ENCODE measurements at places on chromosomes 3 and 15.

DNA sequence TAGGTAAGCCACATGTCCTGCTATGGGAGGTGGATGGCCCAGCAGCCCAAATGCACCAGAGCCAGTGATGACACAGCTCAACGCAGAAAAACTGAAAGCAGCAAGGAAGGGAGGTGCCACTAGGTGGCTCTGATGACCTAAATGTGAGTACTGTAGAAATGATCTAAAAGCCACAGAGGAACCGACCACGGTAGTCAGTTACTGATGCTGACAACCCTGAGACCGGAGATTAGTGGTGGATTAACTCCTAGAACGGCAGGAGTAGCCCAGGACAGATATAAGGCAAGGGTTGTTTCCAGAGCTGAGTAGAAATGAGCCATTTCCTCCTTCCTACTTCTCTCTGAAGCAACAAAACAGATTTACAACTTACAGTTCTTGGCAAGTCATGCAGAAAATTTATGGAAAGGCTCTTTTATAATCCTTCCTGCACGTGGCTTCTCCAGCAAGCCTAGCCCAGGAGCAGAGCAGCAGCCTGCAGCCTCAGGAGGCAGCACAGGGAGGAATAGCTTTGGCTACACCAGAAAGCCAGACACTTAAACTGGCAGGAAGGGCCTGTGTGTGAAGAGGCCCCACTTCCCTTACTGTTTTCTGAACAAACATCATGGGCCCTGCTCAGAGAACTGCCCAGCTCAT lies 13.1 kb downstream of the FBXL22 start:
- peak; percentile 73 for DNase-seq

DNA sequence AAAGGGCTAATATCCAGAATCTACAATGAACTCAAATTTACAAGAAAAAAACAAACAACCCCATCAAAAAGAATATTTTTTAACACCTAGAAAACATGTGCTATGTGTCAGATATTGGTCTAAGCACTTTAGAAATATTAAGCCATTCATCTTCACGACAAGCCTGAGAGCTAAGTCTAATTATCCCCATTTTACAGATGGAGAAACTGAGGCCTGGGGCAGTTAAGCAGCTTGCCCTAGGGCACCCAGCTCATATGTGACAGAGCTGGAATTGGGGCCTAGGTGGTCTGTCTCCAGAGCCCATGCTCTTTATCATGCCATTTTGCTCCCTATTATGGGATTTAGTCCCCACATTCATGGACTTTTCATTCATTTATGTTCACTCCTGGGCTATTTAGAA lies 92.8 kb downstream of the CYP19A1 start:
- DNase-seq, result no peak

GRCh38 chr3:58023531-58023930 lies 15.3 kb downstream of the FLNB start:
- DNase-seq, result no peak

GRCh38 chr15:64895285-64896065 lies 16.2 kb upstream of the ANKDD1A start:
- no peak for DNase-seq

DNA sequence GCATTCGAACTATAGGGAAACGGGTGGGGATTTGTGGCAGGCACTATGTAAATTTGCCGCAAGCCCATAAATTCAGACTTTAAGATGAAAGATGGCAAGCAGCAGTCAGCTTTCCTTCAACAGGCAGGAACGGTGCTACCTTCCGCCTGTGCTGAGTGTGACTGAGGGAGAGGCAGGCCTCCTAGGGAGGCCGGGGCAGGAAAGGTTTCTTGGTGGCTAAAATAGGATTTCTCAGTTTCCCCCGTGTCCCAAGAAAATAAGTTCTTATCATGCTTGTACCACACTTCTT lies 12.5 kb downstream of the FLNB start:
- no peak for DNase-seq

- DNase-seq, result peak; percentile 40
Observed at GRCh38 chr3:129441782-129442181, 1.8 kb downstream of the IFT122 start.

Measured in anterior cingulate cortex (tissue), 58 donors.